ENCODE measurements at places on chromosomes 6 and 20.

DNA sequence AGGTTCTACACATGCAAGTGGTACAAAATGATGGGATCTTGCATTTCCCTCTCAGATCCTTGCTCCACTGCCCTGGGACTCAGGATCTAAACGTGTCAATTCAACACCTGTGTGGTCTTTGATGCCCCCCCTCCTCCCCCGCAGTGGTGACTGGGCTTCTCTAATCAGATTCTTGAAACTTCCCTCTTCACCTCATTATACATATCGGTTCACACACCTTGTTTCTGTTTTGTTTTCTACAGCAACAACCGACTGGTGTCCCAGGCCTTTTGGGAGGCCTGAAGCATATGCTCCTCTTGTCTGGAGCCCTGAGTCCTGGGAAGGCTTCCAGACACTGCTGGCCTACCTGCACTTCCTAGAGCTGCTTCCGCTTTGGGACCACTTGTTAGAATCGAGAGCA is 20.0 kb downstream of the SAMD3 start:
- H3K36me3 ChIP-seq = peaks cover 11% of the 10 kb centered on the region
- DNase-seq = no peak
- H3K27me3 ChIP-seq = no peaks in the 10 kb centered on the region
- H3K4me1 ChIP-seq = peaks cover 44% of the 10 kb centered on the region
- no peak overlapping the region for H3K27ac ChIP-seq

- DNase-seq = no peak
- H3K4me3 ChIP-seq = no peak overlapping the region
- no peaks in the 10 kb centered on the region for H3K4me1 ChIP-seq
- no peaks in the 10 kb centered on the region for H3K36me3 ChIP-seq
- no peak overlapping the region for H3K27ac ChIP-seq
Observed at GRCh38 chr20:10076126-10077080, 41.6 kb downstream of the ANKEF1 start.

DNA sequence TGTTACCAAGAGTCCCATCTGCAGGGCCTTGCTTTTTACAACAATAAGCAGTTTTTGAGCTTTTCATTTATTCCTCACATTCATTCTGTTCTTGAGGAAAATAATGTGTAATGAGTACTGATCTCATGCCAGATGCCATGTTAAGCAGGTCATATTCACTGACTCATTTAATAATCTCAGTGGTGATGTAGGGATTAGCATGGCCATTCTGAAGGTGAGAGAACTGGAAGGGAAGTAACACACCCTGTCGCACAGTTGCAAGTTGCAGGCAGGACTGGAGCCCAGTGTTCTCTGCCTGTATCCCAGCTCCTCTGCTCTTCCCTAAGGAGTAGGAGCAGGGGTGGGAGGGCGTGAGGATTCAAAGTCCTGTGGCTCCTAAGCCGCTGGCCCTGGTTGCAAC is 5.6 kb downstream of the PCIF1 start:
- peaks cover 74% of the 10 kb centered on the region for H3K36me3 ChIP-seq
- H3K27me3 ChIP-seq = no peaks in the 10 kb centered on the region
- peaks cover 28% of the 10 kb centered on the region for H3K4me1 ChIP-seq
- no peak overlapping the region for H3K4me3 ChIP-seq
- no peak for DNase-seq

DNA sequence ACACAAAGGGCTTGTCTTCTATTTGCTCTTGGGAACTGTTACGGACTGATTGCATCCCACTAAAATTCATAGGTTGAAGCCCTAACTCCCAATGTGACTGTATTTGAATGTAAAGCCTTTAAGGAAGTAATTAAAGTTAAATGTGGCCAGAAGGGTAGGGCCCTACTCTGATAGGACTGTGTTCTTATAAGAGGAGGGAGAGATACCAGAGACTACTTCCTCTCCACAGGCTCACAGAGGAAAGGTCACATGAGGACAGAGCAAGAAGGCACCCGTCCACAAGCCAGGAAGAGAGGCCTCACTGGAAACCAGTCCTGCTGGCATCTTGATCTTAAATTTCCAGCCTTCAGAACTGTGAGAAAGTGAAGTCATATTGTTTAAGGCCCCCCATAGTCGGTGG is 211.9 kb downstream of the CDH26 start:
- H3K36me3 ChIP-seq = no peaks in the 10 kb centered on the region
- DNase-seq = no peak
- H3K4me1 ChIP-seq = no peaks in the 10 kb centered on the region
- H3K27me3 ChIP-seq = no peaks in the 10 kb centered on the region
- no peak overlapping the region for H3K27ac ChIP-seq

GRCh38 chr6:30614843-30615218 is 2.2 kb downstream of the PPP1R10 start:
- H3K27me3 ChIP-seq = no peaks in the 10 kb centered on the region
- DNase-seq = peak; percentile 93
- peaks cover 20% of the 10 kb centered on the region for H3K36me3 ChIP-seq
- peak overlapping the region; percentile 91 for H3K4me3 ChIP-seq

- no peak overlapping the region for H3K27ac ChIP-seq
- H3K4me1 ChIP-seq = no peaks in the 10 kb centered on the region
- no peak for DNase-seq
- no peak overlapping the region for H3K4me3 ChIP-seq
- no peaks in the 10 kb centered on the region for H3K36me3 ChIP-seq
Observed at GRCh38 chr6:56938649-56939191, 16.2 kb upstream of the BEND6 start.

DNA sequence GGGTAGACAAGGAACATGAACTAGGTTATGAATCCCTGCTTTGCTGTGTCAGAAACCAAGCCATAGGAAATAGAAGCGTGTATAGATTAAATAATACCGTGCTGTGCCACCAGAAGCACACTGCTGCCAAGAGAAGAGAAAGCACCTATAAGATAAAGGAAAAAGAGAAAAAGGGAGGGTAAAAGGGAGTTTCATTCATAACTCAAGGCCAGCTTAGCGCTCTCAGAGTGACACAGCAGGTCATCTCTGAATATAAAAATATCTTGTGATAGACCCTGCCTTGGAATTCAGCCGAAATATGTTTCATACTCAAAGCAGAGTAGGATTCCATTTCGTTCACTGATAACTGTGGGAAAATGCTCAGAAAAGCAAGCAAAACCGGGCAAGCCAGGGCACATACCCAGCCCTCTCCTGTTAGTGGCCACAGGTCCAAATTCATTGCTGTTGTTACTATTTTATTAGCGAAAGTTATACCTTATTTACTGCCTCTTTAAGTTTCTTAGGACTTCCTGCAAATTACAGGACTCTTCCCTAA is 8.7 kb downstream of the JAG1 start:
- H3K4me1 ChIP-seq = no peaks in the 10 kb centered on the region
- no peaks in the 10 kb centered on the region for H3K36me3 ChIP-seq
- no peak for DNase-seq
- no peak overlapping the region for H3K27ac ChIP-seq
- H3K27me3 ChIP-seq = no peaks in the 10 kb centered on the region

DNA sequence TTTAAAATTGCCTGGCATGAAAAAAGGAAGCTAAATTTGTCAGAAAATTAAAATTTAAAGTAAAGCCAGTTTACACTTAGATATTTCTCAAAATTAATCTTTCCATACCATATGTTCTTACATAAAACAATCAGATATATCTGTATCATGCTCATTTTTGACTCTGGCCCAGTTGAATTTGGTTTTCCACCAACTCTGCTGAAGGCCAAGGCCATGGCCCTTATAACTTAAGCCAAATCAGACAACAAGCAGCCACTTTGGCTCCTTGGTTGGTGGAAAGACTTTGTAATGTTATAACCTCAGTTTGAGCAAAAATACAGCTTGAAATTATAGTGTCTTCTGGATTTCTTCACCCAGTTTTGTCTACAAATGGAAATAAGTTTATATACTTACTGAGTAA is 97.3 kb downstream of the CENPW start:
- no peaks in the 10 kb centered on the region for H3K27me3 ChIP-seq
- H3K4me3 ChIP-seq = no peak overlapping the region
- DNase-seq = no peak
- H3K36me3 ChIP-seq = no peaks in the 10 kb centered on the region

DNA sequence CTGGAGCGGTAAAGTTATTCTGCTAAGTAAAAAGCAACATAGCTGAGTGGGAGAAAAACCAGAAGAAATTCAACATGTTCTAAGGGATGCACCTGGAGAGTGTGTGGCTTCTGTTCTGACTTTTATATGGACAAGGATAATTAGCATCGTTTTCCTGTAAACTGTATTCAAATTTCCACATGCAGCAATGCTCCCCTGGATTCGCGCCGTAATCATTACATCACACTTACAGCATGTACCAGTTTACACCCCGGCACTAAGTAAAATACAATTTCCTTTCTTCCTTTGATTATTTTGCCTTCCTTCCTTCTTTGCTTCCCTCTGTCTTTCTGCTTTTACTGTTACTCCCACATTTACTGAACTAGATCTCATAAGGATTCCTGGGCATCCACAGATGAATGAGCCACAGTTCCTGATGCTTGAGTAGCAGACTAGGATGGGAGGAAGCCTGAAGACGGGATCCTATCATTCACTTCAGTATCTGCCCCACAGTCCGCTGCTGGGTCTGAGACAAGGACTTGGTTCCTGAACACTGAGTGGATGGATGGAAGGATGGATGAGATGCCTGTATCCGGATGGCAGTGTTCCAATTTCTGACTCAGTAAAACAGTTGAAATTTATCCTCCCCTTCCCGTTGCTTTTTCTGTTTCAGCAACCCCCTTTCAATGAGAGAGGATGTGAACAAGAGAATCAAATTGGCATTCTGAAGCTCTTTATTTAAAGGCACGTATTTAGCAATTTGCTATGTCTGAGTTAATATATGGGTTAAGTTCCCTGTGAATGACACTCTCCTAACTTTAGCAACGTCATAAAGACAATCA is 174.6 kb downstream of the GJA10 start:
- no peak overlapping the region for H3K4me3 ChIP-seq
- no peaks in the 10 kb centered on the region for H3K36me3 ChIP-seq
- peaks cover 38% of the 10 kb centered on the region for H3K4me1 ChIP-seq
- no peak overlapping the region for H3K27ac ChIP-seq
- no peaks in the 10 kb centered on the region for H3K27me3 ChIP-seq

- H3K4me3 ChIP-seq = no peak overlapping the region
- no peaks in the 10 kb centered on the region for H3K4me1 ChIP-seq
- no peak for DNase-seq
- no peaks in the 10 kb centered on the region for H3K36me3 ChIP-seq
- H3K27ac ChIP-seq = no peak overlapping the region
Observed at GRCh38 chr6:106913111-106913510, 61.4 kb downstream of the CD24 start.

DNA sequence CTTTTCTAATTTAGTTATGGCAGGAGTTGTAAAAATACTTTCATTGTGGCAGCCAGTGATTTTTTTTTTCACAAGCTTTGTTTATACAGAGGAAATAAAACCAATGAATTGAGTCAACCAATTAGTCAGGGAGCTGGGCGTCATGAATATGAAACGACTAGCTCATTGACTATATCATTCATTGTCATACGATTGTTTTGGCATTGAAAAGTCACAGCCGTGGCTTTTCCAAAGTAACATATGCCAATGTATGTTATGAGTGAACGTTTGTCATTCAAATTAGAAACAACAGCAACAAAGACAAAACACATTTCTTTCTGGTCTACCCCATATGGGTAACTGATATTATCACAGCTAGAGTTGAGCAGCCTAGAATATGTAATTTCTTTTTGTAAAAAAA is 810.6 kb downstream of the EPHA7 start:
- H3K36me3 ChIP-seq = no peaks in the 10 kb centered on the region
- no peak overlapping the region for H3K4me3 ChIP-seq
- no peak overlapping the region for H3K27ac ChIP-seq
- no peaks in the 10 kb centered on the region for H3K4me1 ChIP-seq
- no peak for DNase-seq

- peaks cover 44% of the 10 kb centered on the region for H3K4me1 ChIP-seq
- H3K27ac ChIP-seq = peak overlapping the region; percentile 37
- DNase-seq = peak; percentile 27
- no peak overlapping the region for H3K4me3 ChIP-seq
- H3K36me3 ChIP-seq = no peaks in the 10 kb centered on the region
- H3K27me3 ChIP-seq = no peaks in the 10 kb centered on the region
Observed at GRCh38 chr20:36472637-36473090, 68.7 kb upstream of the MYL9 start.

DNA sequence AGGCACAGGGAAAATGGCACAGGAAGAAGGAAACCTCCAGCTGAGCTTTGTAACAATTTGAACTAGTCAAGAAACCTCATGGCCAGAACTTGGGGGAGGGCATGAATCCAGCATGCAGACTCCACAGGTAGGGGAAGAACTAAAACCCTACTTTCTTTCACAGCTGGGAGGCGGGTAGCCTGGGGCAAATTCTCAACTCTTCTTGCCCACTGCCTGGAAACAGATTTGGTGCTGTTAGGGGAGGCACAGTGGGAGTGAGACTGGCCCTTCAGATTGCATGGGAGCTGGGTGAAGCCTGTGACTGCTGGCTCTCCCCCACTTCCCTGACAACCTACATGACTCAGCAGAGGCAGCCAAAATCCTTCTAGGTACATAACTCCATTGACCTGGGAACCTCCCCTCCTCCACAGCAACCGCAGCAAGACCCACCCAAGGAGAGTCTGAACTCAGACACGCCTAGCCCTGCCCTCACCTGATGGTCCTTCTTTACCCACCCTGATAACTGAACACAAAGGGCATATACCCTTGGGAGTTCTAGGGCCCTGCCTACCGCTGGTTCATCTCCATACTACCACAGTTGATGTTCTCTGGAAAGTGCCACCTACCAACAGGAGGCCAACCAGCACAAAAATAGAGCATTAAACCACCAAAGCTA is 37.2 kb upstream of the TRIM27 start:
- no peak for DNase-seq
- H3K4me3 ChIP-seq = no peak overlapping the region
- no peak overlapping the region for H3K27ac ChIP-seq
- H3K36me3 ChIP-seq = no peaks in the 10 kb centered on the region
- peaks cover 4% of the 10 kb centered on the region for H3K27me3 ChIP-seq

- H3K4me3 ChIP-seq = peak overlapping the region; percentile 15
- H3K27me3 ChIP-seq = peaks cover 4% of the 10 kb centered on the region
- H3K27ac ChIP-seq = no peak overlapping the region
- peaks cover 49% of the 10 kb centered on the region for H3K4me1 ChIP-seq
Observed at GRCh38 chr6:30074331-30075093, 1.1 kb downstream of the RNF39 start.

DNA sequence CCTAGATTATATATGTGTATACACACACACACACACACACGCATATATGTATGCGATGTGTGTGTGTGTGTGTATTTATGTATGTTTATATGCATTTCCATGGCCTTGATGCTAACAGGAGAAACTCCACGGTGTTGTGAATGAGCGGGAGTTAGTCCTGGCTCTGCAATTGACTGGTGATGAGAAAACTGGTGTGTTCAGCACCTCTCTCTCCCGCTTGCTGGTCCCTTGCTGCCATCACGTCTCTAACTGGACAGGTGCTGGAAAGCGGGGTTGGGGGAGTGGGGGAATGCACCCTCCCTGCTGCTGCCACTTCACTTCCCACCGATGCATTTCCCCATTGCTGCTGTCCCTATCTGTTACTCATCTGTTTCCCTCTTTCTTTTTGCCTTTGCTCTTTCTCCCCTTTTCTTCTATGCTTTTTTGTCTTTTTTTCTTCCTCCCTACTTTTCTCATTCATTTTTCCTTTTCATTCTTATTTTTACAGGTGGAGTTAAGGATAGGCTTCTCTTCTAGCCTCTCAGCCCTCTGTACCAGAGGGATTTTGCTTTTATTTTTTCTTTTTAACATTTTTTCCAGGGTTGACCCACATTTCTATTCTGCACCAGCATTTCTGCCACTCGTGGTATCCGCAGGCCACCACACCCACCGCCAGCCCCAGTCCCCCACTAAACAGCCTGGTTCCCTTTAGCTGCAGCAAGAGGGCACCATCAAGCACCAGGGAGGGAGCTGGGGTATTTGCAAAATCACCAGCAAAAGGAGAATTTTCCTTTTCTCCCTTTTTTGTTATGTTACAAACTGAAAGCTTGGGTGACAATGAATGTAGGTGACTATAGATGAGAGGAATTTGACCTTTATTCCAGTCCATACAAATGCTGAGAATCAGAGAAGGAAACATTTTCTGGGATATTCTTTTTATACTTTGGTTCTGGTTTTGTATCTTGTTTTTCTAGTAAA is 115.6 kb downstream of the TCP11 start:
- H3K36me3 ChIP-seq = no peaks in the 10 kb centered on the region
- DNase-seq = no peak
- H3K4me1 ChIP-seq = no peaks in the 10 kb centered on the region
- no peak overlapping the region for H3K27ac ChIP-seq

Measured in CD4-positive, alpha-beta memory T cell (primary cell).